ENCODE measurements at places on chromosomes 4 and X.

DNA sequence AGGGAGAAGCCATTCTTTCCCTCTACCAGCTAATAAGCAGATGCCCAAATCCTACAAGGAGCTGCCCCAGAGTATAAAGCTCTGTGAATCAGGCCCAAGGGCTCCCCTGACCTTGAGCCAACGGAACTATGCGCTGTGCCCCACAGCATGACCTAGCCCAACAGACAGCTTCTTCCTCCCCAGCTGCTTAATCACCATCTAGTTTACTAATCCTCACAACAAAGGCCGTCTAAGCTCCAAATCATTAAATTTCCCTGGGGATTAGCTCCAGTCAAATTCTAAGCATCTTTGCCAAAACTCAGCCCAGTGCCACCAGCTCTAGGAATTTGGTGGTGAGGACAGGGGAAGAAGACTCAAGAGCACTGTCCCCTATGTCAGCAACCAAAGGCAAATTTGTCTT lies 113.1 kb downstream of the SHROOM4 start:
- DNase-seq = no peak

GRCh38 chr4:82776925-82777542 lies 21.6 kb downstream of the SCD5 start:
- DNase-seq = no peak

DNA sequence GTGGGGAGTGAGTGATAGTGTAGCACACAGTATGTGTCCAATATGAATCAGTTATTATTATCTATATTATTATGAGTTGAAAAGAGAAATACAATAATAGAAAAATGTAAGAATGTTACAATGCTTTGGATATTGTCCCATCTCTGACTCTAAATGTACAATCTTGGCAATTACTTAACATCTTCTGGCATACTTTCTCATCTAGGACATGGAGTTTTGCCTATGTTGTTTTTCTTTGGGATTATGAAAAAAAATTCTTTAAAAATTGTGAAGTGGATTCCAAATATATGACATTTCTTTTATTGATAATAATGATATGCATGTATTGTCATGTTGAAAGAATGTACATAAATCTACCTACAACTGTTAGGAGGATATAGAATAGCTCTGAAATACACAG lies 84.1 kb downstream of the TBCK start:
- DNase-seq = no peak

DNA sequence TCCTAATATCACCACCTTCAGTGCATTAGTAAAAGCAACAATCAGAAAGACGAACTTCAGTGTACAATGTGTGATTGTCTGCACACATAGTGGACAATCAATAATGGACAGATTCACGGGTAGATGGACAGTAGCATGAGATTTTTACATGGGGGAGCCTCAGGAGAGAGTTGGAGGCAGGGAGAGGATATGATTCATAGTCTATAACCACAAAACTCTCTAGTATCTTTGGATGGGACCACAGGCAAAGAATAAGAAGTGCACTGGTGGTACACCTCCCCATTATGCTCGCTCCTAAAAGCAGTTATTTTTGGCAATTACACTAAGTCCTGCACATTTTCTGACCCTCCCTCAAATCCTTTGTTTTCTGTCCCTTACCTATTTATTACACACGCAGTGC lies 624.4 kb upstream of the ACTRT1 start:
- no peak for DNase-seq

- DNase-seq = peak; percentile 69
Observed at GRCh38 chr4:173318648-173319211, 15.4 kb downstream of the HMGB2 start.

DNA sequence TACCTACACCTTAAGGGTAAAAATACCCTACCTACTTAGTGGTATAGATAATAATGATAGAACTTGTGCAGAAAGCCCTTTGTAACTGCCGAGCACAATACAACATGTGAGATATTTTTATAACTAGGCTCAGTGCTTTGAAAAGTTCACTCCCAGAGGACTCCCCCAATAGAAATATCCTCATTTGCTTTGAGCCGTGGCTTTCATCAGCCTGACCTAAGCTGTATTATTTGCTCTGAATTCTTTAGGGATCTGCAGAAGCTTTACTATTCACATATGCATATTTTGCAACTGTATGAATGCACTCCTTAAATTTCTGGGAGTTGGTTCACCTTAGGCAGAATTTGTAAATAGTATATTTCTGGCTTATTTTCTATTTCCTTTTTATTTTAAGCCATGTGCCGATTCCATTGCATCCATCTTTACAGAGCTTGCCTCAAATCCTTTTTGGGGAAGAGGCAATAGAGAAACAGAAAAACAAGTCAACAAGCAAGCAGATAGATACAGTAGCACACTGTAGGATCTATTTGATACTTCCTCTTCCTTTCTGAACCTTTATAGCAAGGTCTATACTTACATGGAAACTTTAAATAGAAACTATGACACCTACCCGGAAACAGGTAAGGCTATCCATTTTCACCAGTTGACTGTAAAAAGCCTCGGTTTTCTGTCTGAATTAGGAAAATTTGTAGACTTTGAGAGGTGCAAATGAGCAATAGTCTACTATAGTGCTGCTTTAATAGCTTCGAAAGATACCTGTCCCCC lies 242.5 kb upstream of the VCX3A start:
- DNase-seq = no peak

GRCh38 chr4:3046162-3046561 lies 28.2 kb downstream of the HTT-AS start:
- no peak for DNase-seq

DNA sequence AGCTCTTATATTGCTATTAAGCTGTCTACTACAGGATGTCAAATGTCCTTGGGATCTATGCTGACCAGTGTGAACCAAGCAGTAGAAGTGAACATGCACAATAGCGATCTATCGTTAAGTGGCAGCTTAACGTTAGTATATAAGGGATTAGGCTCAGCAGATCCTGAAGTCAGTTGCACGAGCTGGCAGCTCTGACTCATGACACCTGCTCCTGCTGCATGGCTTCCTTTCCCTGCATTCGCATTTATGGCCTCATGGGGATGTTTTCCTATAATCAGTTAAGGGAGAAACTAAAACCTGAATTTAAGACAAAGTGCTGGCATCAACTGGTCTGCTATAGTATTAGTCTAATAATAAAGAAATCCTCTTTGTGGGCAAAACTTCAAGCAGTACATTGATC lies 12.7 kb upstream of the MCUB start:
- DNase-seq = no peak

DNA sequence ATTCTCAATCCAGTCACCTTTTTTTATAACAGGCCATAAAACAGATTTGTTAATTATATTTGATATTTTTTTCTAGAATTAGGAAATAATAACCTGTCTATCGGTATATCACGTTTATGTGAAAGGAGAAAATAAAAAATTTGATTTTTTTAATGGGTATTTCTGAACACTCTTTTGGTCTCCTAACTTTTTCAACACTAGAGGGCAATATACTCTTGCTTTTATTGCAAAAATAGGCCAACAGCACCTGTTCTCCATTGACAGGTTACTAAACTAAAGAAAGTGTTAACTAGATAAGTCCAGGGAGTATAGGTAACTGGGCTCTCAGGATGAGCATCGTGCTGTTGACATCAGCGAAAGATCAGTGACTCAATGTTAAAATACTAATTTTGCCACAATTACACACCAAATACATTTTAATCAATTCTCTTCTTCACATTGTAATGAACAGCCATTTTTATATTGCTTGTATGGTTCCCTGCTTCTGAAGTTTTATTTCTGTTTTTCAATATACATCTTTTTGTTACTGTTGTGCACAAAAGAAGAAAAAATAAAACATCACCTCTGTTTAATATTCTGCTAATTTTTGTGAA lies 22.8 kb downstream of the NDST4 start:
- DNase-seq = peak; percentile 29

GRCh38 chrX:38796946-38797345 lies 4.3 kb upstream of the MID1IP1 start:
- no peak for DNase-seq

DNA sequence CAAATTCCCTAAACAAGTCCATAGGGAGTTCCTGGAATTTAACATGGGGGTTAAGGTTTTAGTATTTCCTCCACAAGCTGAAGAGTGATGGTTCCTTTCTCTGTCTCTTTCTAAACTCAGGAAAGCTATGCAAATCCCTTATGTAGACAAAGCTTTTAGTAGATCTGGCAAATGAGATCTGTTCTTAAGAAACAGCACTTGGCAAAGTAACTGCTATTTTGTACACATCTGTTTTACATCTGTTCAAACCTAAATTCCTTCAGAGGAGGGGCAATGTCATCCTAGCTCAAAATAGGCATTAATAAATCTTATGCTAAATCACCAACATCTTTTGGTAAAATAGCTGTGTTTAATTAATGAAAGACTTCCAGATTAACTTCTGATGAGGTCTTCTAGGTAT lies 137.8 kb upstream of the TBC1D9 start:
- DNase-seq = no peak

- DNase-seq = no peak
Observed at GRCh38 chr4:15182600-15183220, 180.4 kb downstream of the CPEB2 start.

GRCh38 chrX:121254336-121254735 lies 206.9 kb downstream of the GLUD2 start:
- DNase-seq = no peak

- no peak for DNase-seq
Observed at GRCh38 chr4:2083826-2084160, 24.7 kb downstream of the NAT8L start.

- no peak for DNase-seq
Observed at GRCh38 chr4:56843421-56843899, 22.0 kb upstream of the SPINK2 start.

- no peak for DNase-seq
Observed at GRCh38 chr4:156154978-156155377, 201.3 kb upstream of the CTSO start.

- DNase-seq = no peak
Observed at GRCh38 chr4:113009461-113009860, 40.0 kb upstream of the ANK2 start.

- no peak for DNase-seq
Observed at GRCh38 chr4:139735381-139736273, 70.0 kb downstream of the MGST2 start.

GRCh38 chrX:73401591-73402266 lies 45.1 kb upstream of the CDX4 start:
- no peak for DNase-seq

DNA sequence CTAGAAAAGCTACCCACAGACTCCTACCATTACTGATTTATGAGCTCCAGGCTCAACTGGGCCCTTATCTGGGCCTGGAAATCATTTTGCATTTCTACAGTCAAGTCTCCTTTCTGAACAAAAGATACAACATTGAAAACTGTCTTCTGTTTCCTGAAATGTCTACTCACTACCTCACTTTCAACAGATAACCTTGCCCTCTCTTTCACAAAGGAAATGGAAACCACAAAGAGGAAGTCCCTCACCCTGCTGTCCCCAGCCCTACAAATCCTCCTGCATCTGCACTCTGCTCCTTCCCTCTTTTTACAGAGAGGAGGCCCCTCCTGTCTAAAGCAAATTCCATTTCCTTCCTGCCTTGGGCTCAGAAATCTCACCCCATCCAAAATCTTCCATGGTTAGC lies 24.8 kb upstream of the CYBB start:
- DNase-seq = no peak

DNA sequence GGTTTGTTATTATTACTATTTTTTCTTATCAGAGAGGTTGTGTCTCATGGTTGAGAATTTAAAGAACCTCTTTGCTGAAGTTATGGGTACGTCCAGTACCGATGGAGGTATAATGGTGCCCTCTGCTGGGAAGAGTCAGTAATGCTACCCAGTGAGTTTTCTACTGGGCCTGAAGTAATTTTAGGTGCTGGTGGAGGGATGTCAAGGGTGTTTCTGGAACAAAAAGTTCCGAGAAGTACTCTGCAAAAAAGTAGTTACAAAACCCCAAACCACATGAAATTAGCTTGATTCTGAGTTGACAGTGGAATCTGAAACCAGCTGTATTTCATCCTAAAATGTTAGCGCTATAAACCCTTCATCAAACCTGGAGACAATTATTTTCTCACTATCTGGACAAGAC lies 102.5 kb upstream of the MID1 start:
- no peak for DNase-seq

DNA sequence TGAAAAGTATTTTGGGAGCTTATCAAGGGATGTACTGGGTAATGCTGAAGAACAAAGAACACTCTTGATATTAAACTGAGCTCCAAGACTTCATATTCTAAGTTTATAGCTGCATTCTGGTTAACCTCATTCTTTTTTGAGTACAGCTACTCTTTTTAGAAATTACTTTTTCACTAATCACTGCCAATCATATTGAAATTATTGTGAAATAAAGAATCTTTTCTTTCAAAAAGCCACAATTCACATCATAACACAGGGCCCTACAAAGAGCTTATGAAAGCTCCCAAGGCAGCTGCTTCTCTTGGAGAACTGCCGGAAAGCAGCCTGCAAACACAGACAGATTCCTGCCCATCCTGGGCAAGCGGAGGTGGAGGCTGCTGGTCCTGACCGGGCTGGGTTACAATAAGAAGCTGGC lies 121.4 kb downstream of the RNF150 start:
- DNase-seq = no peak

DNA sequence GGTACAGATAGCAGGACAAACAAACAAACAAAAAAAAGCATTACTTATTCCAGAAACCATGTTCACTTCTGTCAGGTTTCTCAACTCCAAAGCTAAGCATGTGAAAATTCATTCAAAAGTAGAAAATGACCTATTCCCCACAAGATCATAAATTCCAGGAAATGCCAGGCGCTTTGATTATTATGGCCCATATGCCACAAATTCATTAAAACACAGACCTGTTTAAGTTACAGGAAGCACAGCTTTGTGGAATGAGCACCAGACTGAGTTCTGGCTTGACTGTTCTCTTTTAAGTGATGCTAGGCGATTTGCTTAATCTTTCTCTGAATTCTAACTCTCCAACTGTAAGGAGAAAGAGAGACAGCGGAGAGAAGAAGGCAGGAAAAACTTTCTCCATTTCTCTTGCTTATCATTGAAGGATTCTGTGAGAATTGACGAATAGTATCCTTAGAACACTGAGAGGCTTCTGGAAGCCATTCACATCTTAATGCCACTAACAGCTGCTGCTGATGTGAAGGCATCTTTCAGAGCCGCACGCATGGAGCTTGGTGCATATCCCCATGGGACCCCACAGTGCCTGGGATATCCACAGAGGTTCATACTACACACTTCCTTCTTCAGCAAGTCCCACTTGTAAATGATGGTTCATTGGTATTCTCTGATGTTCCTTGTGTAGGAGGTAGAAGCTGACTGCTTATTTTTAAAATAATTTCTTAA lies 138.0 kb downstream of the ZNF674 start:
- DNase-seq = no peak

- no peak for DNase-seq
Observed at GRCh38 chr4:924107-925096, 7.7 kb downstream of the GAK start.

- DNase-seq = no peak
Observed at GRCh38 chr4:124151031-124151430, 561.5 kb downstream of the ANKRD50 start.

All from kidney glomerular epithelial cell (primary cell).